ENCODE measurements at places on chromosomes 5 and 9.

GRCh38 chr9:6917162-6917561 is 159.4 kb downstream of the KDM4C start:
- no peak for DNase-seq

GRCh38 chr9:124412228-124412575 is 3.0 kb downstream of the PSMB7 start:
- DNase-seq, result no peak

DNA sequence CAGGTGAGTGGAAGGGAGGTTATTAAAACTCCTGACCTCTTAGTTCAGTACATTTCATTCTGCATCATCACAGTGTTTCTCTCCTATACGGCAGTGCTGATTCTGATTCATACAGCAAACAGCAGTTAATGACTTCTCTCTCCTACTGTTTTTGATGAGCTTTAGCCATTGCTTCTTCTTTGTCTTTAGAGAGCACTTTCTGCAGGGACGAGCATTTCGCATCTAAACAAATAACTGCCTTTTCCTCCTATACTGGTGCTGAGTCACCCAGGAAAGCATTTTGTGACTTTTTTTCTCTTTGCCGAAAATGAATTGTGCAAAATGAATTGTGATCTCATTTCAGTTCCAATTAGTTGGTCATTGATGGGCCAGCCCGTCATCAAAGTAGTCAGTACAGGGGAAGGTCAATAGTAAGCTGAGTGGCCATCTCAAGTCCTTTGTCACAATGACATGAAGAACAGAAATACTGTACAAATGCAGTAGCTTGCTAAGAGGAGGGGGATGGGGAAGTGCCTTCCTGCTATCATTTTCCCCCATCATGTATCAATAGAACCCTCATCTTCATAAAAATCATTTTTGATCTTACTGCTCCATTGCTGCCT is 98.5 kb downstream of the INSYN2B start:
- no peak for DNase-seq

DNA sequence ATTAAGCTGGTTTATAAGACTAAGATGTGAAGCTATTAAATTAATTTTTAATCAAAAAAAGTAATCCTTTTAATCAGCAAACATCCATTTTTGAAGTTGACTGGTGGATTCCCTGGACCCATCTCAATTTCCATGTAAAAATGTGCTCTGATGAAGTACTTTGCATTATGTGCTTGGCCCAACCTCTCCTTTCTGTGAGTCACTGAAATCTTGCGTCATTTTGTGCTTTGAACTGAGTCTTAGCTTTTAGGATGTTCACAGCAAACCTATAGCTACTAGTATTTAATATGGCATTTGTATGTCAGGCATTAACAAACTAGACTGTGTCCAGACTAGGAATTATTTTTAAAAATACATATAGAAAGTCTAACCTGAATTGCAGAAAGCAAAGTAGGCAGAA is 55.0 kb upstream of the CDH12 start:
- no peak for DNase-seq

- DNase-seq, result no peak
Observed at GRCh38 chr9:125946397-125946796, 199.2 kb downstream of the PBX3 start.

DNA sequence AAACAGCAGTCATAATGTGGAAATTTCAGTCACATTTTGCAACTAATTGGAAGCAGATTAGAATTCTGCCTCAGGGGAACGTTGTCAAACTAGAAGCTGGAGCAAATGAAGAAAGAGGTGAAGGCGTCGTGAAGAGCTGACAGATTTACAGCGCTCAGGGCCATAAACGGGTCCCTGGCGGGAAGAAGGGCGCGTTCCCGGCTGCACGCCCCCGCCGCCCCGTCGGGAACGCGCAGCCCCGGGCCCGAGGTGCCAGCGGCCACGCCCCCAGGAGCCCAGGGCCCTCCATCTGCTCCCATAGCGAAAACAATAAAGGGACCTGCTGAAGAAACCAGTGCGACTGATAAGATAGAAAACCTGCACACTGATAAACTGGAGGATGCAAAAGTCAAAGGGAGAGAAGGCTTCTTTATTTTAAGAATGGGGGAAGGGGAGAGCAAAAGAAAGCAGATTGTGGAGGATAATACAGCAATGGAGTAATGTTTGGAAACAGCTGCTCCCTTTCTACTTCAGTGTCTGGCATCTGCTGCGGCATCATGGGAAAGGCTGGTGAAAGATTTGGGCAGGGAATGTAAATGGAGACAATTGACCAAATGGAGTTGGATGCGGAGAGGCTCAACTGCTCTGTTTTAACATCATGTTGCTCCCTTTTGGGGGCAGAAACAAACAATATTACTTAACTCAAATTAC is 11.1 kb downstream of the ZNF608 start:
- DNase-seq, result no peak

DNA sequence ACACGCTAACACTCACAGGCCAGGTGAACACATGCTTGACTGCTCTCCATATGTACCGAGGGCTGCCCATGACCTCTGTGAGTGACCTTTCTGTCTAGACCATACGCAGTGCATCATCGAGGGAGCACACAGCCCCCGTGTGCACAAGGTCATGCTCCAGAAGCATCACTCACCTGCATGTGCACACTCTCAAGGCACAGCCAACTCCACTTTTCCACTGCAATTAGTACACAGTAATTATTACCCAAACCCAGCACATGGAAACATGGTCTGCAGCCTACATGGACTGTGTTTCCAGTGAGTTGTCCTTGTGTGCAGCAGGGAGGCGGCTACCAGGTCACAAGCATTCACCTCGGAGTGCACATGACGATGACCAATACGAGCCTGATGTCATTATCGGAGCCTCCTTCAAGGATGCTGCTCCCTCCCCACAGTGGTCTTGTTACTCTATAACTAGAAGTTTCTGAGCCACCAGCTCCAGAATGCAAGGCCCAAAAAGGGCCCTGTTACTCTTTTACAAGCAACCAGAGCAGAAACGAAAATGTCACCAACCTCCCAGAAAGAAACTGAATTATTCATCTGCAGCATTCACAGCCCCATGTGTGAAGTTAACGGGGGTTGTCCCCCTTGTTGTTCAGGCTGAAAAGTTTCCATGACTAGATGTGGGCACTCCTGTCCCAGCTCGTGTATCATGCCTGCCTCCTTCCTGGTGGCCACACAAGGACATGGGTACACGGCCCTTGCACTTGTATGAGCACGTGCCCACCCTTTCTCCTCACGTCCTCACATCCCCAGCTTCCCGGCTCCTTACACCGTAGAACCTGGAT is 31.2 kb downstream of the SEMA4D start:
- no peak for DNase-seq

- DNase-seq, result no peak
Observed at GRCh38 chr5:160061770-160062169, 52.8 kb downstream of the TTC1 start.

- DNase-seq, result no peak
Observed at GRCh38 chr5:79297661-79298060, 61.7 kb downstream of the JMY start.

- DNase-seq, result no peak
Observed at GRCh38 chr9:132176338-132176737, 14.5 kb downstream of the NTNG2 start.
